Spleen (tissue), 13 donors: ENCODE measurements at places on chromosomes 6 and 20. TPM values are rescaled to one million over a fixed set of nuclear protein-coding genes. Genes with fewer than 3 reads are reported as not detected.

- no peak for DNase-seq
Measured at GRCh38 chr6:33936886-33937285, 133.1 kb upstream of the MLN start.

The CALHM4 gene
- polyA plus RNA-seq: not detected

The GMPR gene
- polyA plus RNA-seq: 16.3 TPM

The ZNF391 gene
- 2.1 TPM for polyA plus RNA-seq
